ENCODE measurements at places on chromosomes 4 and X.
A peak's percentile ranks its signal among the peaks of the same experiment; 100 is the strongest.

- DNase-seq: no peak
Measured at GRCh38 chr4:149549911-149550310, 265.7 kb downstream of the IQCM start.

GRCh38 chr4:102317459-102317858, 27.8 kb downstream of the SLC39A8 start:
- no peak for DNase-seq

- DNase-seq: no peak
Measured at GRCh38 chr4:7714738-7715137, 224.9 kb downstream of the AFAP1 start.

DNA sequence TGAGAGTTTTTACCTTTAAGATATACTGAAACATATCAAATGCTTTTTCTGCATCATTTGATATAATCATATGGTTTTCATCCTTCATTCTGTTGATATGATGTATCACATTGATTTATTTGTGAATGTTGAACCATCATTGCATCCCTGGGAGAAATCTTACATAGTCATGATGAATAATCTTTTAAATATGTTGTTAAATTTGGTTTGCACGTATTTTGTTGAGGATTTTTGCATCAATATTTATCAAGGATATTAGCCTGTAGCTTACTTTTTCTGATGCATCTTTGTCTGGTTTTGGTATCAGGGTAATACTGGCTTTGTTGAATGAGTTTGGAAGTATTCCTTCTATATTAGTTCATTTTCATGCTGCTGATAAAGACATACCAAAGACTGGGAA, 541.4 kb downstream of the TLL1 start:
- DNase-seq: no peak

DNA sequence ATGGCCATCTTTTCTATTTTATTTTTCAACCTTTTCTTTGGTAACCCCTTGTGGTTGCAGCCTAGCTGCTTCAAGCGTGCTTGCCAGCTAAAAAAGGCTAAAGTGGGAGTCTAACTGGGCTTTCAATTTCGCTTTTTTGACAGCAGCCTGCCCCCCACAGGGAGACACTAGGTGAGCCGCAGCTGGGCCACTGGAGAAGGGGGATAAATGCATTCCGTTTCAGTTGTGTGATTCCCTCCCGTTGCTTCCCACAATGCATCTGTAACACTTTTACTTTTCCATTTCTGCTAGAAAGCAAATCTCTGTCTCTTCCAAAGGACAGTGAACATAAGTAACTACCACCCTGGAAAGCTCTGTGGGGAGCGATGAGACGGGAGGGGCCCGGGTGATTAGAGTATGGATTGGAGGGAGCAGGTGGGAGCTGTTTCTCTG, 86.3 kb upstream of the RAPGEF2 start:
- no peak for DNase-seq

- DNase-seq: peak; percentile 46
Measured at GRCh38 chrX:47831788-47832187, 4.9 kb upstream of the ZNF81 start.

- DNase-seq: no peak
Measured at GRCh38 chrX:150702966-150703694, 9.9 kb downstream of the MTMR1 start.

- no peak for DNase-seq
Measured at GRCh38 chrX:50644496-50644895, 169.5 kb downstream of the SHROOM4 start.

GRCh38 chr4:187235456-187236170, 512.0 kb upstream of the FAT1 start:
- no peak for DNase-seq

DNA sequence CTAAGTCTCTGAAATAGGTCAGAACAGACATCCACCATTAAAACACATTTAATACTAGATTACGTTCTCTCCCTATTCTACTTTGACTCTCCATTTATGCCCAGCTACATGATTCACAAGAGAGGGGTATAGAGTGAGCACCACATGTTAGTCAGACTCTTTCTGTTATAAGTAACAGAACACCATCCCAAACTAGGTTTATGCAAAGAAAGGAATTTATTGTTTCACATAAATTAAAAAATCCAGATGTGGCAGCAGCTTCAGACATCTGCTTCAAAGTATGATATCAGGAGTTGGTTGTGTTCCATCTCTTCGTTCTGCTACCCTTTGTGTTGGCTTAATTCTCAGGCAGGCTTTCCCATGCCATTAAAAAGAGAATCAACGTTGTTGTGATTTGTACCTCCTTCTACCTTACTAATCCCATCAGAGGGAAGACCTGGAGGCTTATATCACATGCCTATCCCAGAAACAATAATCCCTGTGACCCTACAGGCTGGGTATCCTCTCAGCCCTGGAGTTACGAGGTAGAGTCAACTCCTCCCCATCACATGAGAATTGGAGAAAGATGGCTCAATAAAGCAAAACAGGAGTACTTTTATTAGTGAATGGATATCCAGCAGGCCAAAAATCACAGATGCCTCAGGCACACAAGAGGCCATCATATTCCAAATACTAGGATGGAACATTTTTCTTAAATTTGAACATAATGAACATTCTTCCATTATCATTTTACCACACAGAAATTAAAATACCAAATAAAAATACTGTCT, 163.2 kb downstream of the SLC7A11 start:
- DNase-seq: no peak

DNA sequence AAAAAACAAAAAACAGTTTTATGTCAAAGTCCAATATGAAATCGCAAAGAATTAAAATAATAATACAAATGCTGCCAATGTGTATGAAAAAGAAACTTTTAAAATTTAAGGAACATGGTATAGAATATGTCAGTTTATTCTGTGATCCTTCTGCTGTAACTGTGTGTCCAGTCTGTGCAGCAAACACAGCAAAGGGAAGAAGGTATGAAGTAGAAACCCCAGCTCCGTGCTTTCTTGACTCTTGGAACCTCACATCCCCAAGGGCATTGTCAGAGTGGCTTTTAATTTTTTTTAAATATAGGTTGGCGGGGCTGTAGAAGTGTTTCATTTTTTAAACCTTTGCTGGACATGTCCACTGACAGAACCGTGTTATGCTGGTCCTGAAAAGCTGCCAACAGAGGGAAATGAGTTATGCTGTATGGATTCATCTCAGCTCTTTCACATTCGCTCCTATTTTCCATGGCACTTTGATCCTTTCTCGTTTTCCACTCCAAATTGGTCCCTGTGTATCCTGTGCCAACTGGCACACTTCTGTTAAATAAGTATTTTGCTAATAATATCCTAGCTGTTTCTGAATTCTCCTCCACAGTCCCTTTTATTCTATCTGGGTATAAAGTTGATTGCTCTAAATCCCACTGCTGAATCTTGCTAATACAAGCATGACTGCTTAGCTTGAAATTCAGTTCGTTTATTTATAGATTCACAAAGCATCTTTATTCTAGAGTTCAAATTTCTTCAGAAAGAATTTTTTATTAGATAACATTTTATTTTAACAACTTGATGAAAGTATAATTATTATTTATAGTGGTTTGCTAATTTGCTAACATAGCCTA, 127.0 kb upstream of the DDIT4L start:
- no peak for DNase-seq

- no peak for DNase-seq
Measured at GRCh38 chrX:120795301-120795700, 80.4 kb downstream of the CT47B1 start.

DNA sequence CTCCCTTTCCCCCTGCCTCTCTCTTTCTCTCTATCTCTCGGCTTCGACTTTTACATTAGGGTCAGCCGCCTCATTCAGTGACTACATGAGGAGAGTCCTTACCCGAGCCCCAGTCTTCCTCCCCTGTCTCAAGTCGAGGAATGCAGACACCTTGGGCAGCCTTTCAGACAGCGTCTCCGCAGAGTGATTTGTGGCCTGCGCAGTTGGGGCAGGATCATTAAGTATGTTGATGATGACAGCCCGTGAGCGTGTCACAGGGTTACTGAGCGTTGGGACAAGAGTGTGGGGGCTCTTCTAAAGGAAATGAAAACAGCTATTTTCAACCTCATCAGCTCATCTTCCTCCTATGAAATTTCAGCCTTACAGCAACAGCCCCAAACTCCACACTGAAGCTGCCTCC, 312.1 kb upstream of the GATB start:
- no peak for DNase-seq

DNA sequence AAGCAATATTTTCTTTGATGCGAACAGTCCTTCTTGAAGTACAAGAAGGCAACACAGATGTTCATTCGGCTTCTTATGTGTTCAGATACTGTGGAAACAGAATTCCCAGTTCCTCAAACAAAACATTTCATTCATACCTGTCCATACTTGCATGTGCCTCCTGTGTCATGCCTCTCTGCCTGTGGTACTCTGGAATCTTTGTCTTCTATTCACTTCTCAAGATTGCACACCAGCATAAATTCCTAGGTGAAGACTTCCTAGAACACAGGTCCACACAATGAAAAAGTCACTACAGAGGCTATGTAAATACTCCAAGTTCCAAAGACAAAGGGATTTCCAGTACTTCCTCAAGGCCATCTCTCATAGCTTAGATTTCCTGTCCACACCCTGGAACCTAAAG, 367.2 kb downstream of the AFF2 start:
- DNase-seq: no peak

- DNase-seq: no peak
Measured at GRCh38 chrX:68934922-68935321, 106.1 kb downstream of the EFNB1 start.

DNA sequence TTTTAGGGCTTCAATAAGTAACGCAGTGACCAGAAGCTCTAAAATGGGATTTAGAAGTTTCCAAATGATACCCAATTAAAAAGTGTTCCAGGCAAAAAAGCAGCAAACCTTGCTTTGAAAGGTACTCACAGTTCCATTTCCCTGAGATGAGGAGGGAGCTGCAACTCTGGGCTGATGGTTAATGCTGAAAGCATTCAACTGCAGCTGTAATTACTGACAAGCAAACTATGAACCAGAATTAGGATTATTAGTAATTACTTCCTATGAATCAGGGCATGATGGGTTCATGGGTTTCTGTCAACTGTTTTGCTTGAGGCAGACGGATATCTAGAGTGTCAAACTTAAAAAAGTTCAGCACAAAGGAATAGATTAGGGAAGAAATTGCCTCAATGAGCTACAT, 357.4 kb downstream of the STIM2 start:
- DNase-seq: no peak

DNA sequence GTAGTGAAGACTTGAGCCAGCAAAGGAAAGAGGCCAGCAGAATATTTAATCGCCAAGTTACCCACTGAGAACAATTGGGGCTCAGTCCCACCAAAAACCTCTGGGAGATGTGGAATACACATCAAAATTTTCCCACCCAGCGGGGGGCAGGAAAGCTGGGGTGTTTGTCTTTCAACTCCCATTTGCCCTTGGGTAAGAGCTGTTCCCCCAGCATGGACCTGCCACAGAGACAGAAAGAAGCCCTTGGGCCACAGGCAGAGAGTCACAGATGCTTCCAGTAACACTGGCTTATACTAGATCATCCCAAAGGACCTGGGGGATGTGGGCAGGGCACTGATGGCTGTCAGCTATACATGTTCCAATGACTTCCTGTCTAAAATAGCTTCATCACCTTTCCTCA, 18.9 kb upstream of the FBXW7 start:
- no peak for DNase-seq

DNA sequence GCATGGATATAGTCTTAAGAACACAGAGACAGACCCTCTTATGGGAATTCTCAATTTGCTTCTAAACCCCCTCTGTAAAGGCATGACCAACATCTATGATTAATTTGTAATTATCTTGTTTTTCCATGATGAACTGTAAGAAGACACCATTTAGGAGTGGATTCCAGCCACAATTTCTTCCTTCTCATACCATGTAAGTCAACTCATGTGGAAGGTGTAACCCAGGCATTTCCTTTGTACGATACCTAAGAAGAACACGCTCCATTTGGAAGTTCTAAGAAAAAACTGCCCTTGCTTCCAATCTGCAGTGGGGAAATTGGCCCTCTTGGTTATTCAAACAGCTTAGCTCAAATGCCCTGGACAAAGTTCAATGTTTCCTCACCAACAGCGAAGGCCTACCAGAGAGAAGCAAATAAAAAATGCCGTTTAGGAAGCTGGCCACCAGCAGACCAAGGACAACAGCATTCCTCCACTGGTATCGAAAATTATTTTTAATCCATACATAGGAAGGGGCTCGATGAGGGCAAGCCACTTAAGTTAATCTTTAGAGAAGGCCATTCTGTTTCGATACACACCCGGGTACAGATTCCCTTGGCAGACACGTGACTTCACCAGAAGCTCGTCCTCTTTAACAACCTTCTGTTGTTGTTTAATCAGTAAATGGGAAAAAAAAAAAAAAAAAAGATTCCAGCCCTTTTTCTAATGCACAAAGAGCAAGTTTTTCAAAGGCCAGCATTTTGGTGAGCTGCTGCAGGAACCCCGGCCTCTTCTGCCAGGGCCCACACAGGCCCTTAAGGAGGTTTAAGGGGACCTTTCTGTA, 2.6 kb downstream of the DHRSX start:
- DNase-seq: no peak

DNA sequence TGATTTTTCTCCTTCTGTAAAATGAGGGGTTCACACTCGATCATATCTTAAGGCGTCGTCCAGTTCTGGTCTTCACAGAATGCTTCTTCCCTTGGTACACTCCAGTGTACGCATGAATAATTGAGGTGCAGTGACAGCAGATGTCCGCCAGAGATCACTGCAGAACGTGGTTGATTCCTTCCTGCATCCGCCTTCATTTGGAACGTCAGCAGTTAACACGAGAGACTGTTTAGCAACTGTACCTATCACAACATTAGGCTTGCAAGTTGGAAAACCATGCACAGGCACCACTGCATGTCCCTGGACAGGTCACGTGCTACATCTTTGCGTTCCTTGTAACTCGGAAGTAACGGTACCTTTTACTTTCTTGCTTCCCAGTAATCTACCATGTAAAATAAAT, 66.0 kb upstream of the GEMIN8 start:
- peak; percentile 18 for DNase-seq

DNA sequence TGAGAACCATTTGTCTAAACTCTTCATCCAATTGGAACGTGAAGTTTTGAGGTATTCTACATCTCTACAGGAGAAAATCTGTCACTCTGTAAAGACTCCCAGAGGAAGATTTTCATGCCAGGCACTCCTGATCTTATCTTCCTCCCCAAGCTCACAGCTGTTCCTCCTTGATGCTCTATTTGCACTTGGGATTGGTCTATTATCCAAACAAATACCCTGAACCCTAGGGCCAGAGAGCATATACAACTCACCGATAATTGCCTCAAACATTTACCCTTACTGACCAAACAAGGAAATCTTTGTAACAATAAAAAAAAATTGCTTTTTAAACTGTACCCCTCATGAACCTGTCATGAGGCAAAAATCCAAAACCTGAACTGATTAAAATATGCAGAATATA, 372.7 kb downstream of the SH2D1A start:
- DNase-seq: no peak

DNA sequence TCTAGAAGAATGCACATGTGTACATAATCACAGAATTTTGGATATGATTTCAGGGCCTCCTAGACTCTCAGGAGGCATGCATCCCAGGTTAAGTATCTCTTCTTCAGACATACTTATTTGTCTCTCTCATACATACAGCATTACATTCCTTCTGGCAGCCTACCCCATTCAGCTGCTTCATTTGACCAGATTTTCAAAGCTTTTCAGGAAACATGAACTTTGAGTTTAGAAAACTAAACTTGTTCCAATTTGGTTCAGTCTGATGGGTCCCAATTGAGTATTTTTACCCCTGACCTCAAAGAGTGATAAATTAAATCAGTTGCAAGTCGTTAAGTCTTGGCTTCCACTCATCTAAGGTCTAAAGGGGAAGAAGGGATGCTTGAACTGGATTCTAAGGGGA, 330.9 kb downstream of the ARHGAP24 start:
- DNase-seq: no peak

- no peak for DNase-seq
Measured at GRCh38 chrX:40581336-40581920, 658 bp downstream of the ATP6AP2 start.
